Activated CD8-positive, alpha-beta memory T cell treated with anti-CD3 and anti-CD28 coated beads, Interleukin-2, amount 50 U/mL, for 48 hours (primary cell): ENCODE measurements at places on chromosomes 7 and 10.

DNA sequence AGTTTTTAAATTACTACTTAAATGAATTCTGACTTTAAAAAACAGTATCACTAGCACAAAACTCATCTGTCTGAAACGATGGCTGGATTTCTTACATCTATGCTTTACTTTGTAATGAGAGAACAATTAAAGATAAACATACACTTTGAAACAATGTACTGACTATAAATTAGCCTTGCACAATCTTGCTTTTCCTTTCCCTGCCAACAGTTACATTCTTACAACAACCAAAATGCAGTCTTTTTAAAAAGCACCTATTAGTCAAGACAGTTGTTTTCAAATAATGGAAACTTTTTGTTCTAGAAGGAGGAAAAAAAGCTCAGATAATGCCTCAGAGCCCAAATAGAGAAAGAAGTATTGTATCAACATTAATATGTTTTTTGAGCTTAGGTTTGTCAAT, 153.3 kb downstream of the ELMO1 start:
- DNase-seq, result no peak

DNA sequence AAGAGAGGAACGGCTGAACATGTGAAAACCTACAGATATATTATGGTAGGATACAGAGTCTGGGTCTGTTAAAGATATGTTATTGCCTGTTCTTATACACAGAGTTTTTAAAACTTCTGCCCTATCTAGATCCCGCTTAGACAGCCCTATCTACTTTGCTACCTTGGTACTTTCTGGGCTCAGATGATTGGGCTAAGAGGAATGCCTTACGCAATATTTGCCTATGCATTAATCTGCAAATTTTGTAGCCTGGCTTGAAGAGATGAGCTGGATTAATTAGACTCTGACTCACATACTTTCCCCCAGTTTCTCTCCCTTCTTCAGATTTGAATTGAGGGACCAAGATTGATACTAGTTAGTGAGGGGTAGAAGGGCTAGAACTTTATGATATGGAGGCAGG, 33.6 kb upstream of the A1CF start:
- DNase-seq, result no peak

GRCh38 chr10:103888113-103888841, 29.7 kb downstream of the STN1 start:
- no peak for DNase-seq

DNA sequence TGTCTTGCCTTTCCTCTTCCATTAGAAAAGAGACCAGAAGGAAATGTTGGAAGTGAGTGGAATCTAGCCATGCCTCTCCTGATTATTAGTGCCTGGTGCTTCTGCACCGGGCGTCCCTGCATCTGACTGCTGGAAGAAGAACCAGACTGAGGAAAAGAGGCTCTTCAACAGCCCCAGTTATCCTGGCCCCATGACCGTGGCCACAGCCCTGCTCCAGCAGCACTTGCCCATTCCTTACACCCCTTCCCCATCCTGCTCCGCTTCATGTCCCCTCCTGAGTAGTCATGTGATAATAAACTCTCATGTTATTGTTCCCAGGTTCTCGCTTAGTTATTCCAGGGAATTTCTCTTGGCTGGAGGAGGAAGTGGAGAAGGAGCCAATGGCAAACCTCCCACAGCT, 4.2 kb downstream of the TMEM176A start:
- no peak for DNase-seq

DNA sequence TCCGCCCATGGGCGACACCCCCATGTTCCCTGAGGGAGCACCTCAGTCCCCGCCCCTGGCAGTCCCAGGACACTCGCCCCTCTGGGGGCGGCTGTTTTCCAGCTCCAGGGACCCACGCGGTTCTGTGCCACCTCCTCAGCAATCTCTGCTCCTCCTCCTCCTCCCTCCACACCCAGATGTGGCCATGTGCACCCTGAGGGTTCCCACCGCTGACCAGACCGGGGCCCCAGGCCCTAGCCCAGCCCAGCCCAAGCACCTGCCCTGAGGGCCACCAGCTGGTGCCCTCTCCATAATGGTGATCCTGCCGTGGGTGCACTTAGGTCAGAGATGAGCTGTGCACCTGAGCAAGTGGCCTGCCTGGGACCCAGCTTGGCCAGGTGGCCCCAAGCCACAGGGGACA, 25.1 kb downstream of the AP5Z1 start:
- no peak for DNase-seq

- no peak for DNase-seq
Observed at GRCh38 chr7:115224922-115225321, 303.0 kb downstream of the MDFIC start.
